GM10248 (cell line): ENCODE measurements at places on chromosomes 7 and 10.

- no peak for DNase-seq
Observed at GRCh38 chr10:792083-792791, 102.8 kb upstream of the DIP2C start.

DNA sequence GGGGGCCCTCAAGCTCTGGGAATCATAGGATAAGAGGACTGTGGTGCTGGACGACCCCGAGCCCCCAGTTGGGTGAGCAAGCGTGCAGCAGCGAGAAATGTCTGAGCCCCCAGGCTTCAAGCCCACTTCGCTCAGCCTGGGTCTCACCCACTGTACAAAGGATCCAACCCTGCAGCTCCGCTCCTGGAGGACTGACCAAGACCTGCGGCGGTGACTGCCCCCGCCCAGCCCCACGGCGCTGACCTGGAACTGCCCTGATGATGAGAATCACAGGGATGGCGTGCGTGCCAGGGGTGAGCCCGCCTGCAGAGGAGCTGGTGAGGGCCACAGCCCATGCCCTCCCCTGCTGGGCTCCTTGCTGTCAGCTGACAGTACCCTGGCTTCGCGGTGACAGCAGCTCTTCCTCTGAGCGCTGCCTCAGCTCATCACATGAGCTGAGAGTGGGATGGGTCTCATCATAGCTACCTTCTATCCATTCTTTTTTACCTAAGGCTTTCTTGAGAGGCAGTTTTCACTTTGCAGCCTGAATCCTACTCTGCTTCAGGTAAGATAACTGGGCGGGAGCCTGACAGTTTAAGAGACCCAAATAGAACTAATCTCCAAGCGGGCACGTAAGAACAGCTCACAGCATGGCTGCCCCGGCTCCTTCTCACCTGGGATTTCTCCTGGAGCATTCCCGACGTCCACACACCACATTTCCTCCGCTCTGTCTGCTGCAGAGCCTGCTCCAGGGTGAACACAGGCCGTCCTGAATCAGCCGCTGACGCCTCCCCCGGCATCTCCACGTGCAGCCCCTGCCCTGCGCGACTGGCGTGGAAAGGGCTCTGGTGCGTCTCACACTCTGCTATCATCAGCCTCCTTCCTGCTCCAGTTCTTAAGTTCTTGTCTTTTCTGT is 329.9 kb downstream of the PTPRN2 start:
- DNase-seq, result no peak

DNA sequence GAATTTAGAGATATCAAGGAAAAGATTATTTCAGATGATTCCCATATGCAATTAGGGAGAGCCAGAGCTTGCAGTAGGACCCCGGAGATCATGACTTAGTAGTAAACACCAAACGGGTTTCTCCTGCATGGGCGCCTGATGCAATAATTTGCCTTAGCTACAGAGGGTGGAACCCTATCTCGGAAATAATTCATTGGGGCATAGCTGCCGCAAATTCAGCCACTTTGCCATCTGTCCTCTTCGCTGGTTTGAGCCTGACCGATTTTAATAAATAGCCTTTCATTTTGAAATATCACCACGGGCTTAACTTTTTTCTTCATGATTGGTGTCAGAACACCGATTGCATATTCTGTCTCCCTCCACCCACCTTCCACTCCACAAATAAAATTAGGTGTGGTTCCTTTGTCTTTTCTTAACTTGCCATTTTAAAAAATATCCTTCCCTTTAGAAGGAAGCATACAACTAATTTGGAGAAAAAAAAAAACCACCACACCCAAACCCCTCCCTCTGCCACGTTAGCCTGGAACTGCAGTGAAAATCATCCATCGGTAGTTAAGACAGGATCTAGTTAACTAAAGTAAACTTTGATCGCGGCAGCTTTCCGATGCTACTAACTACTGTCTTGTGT is 1.4 kb downstream of the GARS1 start:
- no peak for DNase-seq

- DNase-seq, result no peak
Observed at GRCh38 chr7:158043551-158044481, 543.8 kb downstream of the PTPRN2 start.

DNA sequence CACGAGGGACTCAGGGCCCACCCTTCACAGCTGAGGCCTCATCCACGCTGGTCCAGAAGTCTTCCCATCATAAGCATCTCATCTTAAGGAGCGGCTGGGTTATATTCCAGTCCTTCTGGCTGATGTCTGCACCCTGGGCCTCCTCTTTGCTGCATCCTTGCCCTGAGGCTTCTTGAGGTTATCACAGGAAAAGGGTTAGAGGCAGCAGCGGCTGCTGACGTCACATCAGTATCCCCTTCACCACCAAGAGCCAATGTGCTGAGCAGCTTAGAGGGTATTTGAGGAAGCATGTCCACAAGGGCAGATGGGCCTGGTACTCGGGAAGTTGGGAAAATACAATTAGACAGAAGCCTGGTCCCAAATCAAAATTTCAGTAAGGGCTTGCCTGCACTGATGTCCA is 125.1 kb downstream of the PLXNA4 start:
- DNase-seq, result no peak

GRCh38 chr7:36765605-36766004 is 41.3 kb upstream of the AOAH start:
- no peak for DNase-seq

DNA sequence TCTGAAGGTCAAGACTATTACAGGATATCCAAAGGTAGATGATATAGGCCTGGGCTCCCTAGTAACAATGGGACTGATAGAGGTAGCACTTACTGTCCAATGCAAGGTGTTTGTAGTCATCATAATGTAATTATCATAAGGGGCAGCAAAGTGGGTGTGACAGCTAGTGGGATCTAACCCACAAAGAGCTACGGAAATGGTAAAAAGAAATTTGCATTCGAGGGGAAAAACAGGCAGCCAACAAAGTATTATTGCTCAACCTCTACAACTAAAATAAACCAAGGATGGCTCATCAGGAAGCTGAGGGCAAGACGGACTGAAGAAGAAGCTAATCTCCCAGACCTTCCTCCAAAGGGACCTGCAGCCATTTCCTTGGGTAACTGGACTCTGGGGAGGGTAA is 211.0 kb downstream of the WDR11 start:
- DNase-seq, result no peak

GRCh38 chr7:39553436-39553835 is 12.8 kb upstream of the YAE1 start:
- no peak for DNase-seq

- no peak for DNase-seq
Observed at GRCh38 chr7:17773289-17773626, 167.0 kb downstream of the SNX13 start.

- DNase-seq, result peak; percentile 58
Observed at GRCh38 chr10:11448545-11449244, 162.8 kb downstream of the USP6NL start.

DNA sequence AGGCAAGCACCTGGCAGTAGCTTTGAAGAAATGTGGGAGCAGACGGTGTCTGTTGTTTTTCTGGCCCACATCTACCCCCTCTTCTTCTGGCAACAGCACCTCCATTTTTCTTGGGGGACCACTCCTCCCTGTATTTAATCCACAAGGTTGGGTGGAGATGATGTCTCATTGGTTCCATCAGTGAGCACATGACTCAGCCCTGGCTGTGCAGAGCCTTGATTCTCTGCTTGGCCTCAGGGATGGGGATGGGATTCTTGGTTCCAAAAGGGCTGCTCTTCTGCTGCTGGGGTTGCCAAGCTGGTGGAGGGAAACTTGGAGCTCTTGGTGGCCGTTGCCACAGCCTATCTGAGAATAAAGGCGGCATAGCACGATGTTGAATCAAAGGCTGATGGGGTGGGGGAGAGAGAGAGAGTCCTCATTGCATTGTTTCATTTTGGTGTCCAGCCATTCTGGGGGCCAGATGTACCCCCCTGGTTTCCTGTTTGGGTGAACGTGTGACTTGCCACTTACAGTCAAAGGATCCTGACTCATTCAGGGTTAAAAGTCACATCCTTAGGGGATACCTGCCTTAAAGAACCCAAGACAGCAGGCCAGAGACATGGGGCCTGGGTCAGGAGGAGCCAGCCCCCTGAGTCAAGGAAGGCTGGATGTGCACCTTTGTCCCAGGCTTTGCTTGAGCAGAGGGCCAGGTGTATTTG is 25.9 kb downstream of the GRK5 start:
- no peak for DNase-seq

DNA sequence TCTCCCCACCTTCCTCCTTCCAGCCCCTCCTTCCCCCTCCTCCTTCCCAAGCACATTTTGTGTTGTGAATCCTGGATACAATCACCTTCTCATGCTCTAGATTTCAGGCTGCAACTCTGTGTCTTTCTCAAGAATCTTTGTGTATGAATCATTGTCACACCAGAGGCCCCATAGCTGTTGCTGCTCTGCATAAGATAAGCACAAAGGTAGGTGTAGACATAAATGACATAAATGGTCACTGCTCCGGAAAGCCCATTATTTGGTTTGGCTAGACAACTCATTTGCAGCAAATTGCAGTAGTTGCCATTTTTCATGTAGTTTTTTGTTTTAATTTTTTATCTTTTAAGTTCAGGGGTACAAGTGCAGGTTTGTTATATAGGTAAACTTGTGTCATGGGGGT is 216.3 kb upstream of the NRP1 start:
- no peak for DNase-seq

- DNase-seq, result no peak
Observed at GRCh38 chr10:44416021-44416771, 31.3 kb upstream of the CXCL12 start.

DNA sequence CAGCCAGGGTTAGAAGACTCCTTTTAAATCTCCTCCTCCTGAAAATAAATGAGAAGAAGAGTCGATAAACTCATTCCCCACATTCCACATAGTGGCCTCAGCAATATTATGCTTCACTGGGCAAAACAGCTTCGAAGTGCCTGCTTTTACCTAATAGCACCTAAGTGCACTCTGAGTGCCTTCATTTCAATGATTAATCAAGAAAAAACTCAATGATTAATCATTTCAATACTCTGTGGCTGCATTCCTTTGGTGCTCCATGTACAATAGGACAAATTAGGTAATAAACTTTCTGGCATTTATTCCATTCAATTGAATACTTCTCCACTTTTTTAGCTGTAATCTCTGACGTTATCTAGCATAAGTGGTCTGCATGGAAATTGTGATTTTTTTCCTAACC is 174.6 kb downstream of the CCDC71L start:
- DNase-seq, result no peak

GRCh38 chr10:108975459-108976058 is 947.8 kb downstream of the XPNPEP1 start:
- DNase-seq, result no peak

DNA sequence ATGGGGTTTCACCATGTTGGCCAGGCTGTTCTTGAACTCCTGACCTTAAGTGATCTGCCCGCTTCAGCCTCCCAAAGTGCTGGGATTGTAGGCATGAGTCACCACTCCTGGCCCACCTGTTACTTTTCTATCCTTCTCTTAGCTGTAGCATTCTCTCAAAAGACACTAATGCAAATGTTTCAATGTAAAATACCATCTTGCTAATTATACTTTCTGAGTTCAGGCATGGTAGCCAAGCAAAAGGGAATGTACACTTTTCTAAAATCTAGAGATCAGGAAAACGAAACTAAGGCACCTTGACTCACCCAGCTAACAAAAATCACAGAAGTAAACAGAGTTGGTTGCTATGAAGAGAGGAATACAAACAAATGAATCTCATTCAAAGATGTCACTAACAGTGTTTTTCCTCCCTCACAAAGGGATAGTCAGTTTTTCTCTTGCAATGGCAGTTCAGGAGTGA is 401.0 kb upstream of the NRP1 start:
- DNase-seq, result no peak

GRCh38 chr7:92020636-92021035 is 80.0 kb downstream of the AKAP9 start:
- DNase-seq, result no peak

GRCh38 chr10:131799429-131799828 is 101.4 kb upstream of the PPP2R2D start:
- DNase-seq, result no peak

DNA sequence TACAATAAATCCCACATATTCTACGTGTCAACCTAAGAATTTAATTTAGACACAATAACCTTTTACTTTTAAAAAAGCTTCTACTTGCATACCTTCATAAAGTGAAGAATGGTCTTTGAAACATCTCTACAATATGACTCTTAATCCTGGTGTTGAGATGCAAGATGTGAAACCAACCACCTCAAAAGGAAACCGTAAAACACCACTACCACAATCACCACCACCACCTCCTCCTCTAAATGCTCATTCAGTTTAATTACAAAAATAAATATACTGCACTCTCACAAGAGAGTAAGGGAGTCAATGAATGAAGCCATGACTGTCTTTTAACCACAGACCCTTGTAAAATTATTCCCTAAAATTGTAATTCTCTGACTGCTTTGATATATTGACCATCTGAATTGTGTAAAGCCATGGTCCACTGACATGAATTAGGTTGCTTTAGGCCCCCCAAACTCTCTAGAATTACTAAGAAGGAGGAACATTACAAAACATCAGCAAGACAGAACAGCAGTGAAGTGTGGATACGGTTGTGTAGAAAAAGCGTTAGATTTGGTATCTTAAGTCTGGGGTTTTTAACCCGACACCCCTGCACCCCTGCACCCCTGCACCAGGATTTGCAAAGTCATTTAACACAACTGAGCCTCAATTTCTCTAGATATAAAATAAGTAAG is 171.4 kb downstream of the SFMBT2 start:
- DNase-seq, result no peak

- DNase-seq, result no peak
Observed at GRCh38 chr10:3714531-3714930, 70.5 kb downstream of the KLF6 start.

- DNase-seq, result no peak
Observed at GRCh38 chr7:155881471-155882350, 69.4 kb upstream of the SHH start.
